Psoas muscle (tissue), 8 donors: ENCODE measurements at places on chromosomes 16 and 17.

DNA sequence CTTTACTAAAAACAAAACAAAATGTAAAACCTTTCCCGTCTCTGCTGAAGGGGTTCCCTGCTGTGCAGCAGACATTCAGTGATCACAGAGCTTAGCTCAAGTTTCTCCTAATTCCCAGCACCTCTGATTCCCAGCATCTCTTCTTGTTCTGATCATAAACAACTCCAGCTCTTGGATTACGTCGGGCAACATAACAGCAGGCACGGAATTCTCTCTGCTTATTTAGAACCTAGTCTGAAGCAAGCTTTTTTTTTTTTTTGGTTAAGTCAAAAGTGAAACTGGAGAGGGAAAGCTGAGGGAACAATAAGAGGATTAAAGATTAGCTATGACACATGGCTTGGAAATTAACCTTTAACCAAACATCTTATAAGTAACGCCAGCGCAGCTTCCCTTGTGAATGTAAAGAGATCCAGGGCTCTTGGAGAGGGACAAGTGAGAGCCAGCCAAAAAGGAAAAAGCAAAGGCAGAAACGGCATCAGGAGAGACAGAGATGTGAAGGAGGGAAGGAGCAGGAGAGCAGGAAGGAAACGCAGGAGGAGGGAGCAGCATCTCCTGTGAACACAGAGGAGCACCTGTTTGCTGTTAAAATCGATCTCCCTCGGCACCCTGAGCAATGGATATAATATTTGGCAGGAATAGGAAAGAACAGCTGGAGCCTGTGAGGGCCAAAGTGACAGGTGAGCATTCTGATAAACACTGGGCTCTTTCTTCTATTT is at the start of gene BCO1:
Gene BCO1, plus strand, starts transcription at position 394 of the 716 bp plus-strand sequence. Its CDS starts 220 bp downstream, at position 614.
- no peak for DNase-seq

- DNase-seq: no peak
Measured at GRCh38 chr17:30101686-30102390, 14.8 kb upstream of the NSRP1 start.

- peak; percentile 69 for DNase-seq
Measured at GRCh38 chr17:27559506-27560481, 71.2 kb upstream of the LGALS9 start.

- no peak for DNase-seq
Measured at GRCh38 chr17:50955160-50955559, 89.0 kb upstream of the TOB1 start.

- DNase-seq: no peak
Measured at GRCh38 chr17:73342050-73342522, 30.3 kb upstream of the CDC42EP4 start.

DNA sequence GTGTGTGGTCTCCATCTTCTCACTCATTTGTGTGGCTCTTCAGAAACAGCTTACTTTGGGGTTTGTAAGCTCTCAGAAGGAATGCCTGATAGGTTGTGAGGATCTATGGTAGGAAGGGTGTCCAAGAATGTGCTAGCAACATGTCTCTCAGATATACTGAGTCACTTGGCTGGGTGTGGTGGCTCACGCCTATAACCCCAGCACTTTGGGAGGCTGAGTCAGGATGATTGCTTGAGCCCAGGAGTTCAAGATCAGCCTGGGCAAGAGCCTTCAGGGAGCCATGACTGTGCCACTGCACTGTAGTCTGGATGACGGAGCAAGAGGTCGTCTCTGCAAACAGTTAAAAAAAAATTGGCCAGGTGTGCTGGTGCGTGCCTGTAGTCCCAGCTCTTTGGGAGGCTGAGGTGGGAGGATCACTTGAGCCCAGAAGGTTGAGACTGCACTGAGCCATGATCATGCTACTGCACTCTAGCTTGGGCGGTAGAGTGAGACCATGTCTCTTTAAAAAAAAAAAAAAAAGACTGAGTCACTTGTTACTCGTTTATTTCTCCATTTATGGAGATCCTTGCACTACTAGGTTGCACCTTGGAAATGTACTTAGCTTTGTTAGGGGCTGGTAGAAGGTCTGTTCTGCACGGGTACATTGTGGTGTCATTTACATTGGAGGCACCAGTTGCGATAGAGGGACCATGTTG is 232.0 kb downstream of the SNX29 start:
- DNase-seq: no peak

GRCh38 chr17:28748852-28749515 is 5.2 kb downstream of the TRAF4 start:
- no peak for DNase-seq

DNA sequence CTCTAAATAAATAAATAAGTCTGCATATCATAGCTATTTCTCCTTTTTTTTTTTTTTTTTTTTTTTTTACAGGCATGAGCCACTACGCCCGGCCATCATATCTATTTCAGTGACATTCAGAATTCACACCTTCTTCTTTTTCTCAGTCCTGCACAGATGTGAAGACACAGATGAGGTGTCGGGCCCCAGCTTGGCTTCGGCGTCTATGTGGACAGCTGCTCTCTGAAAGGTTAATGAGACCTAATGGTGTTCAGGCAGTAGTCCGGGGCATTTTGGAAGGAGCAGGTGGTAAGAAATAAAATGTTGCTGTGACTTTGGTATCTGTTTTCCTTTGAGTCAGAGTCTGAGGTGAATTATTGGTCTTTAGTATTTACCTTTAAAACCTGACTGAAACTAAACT is 23.6 kb downstream of the TANGO6 start:
- DNase-seq: no peak

DNA sequence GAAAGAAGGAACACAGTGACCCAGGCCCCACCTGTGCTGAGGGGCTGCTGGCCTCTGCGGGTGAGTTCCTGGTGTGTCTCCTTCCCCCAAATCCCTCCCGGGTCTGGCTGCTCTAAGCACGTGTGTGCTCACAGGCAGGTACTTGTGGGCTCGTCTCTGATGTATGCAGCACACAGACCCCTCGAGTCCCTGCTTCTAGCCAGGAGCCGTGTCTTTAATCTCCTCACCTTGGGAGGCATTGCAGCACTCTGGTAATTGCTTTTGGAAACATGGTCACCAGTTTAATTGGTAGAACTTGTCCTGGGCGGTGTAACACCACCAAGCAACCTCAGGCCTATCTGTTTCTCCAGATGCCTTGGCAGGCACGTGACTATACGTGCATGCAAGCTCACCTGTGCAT is 8.8 kb upstream of the RPL38 start:
- DNase-seq: no peak

DNA sequence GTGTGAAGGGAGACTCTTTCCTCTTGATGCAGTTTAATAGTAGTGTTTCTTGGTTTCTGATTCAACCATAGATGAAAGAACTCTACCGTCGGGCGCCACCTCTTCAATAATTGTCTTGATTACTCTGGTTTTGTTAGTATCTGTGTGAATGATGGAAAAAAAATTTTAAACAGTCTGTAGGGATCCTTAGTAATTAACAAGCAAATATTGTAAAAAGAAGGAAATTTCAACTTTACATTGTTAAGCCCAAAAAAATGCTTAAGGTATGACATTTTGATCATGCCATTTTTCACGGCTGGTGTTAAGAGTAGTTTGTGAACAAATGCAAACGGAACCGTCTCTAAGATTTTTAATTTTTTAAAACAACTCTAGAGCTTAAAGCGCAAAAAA is 4.1 kb downstream of the KRT10 start:
- no peak for DNase-seq

- no peak for DNase-seq
Measured at GRCh38 chr17:64777415-64778239, 115.5 kb upstream of the SMURF2 start.
